HuH-7 (cell line): ENCODE measurements at places on chromosomes 1 and 21.

GRCh38 chr1:93919780-93920179 is 10.6 kb upstream of the GCLM start:
- DNase-seq: no peak

DNA sequence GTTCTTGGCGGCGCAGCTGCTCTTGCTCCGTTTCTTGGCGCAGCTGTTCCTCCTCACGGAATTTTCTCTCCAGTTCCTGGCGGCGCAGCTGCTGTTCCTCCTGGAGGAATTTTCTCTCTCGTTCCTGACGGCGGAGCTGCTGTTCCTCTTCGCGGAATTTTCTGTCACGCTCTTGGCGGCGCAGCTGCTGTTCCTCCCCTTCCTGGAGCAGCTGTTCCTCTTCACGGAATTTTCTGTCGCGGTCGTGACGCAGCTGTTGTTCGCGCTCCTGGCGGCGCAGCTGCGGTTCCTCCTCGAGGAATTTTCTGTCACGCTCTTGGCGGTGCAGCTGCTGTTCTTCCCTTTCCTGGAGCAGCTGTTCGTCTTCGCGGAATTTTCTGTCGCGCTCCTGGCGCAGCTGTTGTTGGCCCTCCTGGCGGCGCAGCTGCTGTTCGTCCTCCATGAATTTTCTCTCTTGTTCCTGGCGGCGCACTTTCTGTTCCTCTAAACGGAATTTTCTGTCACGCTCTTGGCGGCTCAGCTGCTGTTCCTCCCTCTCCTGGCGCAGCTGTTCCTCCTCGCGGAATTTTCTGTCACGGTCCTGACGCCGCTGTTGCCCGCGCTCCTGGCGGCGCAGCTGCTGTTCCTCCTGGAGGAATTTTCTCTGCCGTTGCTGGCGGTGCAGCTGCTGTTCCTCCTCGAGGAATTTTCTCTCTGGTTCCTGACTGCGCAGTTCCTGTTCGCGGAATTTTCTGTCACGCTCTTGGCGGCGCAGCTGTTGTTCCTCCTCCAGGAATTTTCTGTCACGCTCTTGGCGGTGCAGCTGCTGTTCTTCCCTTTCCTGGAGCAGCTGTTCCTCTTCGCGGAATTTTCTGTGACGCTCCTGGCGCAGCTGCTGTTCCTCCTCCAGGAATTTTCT is 7.0 kb downstream of the TCHH start:
- no peak for DNase-seq

GRCh38 chr1:48701445-48701844 is 75.2 kb downstream of the BEND5 start:
- DNase-seq: no peak

DNA sequence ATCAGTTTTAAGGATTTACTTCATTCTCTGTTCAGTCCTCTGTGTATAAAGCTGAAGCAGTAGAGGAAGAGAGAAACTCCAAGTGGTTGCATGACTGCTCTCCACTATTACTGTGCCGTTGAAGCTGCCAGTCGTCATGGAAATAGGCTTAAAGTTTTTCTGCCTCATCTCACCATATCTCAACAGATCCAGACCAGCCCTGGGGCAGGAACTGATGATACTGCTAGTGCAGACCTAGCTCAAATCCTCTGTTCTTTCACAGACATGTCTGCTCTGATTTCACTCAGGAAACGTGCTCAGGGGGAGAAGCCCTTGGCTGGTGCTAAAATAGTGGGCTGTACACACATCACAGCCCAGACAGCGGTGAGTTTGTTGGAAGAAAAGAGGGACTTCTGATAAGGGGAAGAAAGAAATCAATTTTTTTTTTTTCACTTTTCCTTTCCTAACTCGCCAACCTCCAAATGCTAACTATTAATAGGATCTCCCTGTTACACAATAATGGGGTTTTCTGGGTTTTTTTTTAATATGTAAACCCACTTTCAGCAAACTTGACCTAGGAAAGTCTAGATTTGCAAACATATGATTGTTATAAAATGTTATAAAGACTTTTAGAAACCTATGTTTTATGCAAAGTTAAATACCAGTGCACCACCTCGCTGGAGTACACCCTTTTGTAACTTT is 22.2 kb upstream of the STRIP1 start:
- DNase-seq: no peak

- no peak for DNase-seq
Observed at GRCh38 chr1:92136341-92136740, 56.2 kb downstream of the BTBD8 start.

DNA sequence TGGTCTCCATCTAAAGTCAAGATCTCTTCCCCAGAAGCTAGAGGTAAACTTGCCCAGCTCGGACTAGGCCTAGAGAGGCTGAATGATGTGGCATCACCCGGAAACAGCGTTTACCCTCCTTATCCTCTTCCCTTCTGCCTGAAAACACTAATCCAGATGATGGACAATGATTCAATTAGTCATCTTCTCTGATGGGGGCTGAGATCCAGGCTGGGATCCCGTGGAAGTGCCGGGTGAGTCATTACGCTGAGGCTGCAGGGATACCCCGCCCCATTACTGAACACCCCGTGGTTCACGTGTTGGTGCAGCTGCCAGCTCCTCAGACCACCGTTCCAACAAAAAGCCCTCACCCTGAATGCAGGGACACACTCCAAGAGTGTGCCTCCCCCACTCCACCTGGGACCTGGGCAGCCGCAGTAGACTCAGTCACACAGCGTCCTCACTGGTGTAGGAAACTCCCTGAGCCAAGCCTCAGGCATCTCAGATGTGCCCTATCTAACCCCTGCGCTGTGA is 2.0 kb downstream of the S100A6 start:
- no peak for DNase-seq

DNA sequence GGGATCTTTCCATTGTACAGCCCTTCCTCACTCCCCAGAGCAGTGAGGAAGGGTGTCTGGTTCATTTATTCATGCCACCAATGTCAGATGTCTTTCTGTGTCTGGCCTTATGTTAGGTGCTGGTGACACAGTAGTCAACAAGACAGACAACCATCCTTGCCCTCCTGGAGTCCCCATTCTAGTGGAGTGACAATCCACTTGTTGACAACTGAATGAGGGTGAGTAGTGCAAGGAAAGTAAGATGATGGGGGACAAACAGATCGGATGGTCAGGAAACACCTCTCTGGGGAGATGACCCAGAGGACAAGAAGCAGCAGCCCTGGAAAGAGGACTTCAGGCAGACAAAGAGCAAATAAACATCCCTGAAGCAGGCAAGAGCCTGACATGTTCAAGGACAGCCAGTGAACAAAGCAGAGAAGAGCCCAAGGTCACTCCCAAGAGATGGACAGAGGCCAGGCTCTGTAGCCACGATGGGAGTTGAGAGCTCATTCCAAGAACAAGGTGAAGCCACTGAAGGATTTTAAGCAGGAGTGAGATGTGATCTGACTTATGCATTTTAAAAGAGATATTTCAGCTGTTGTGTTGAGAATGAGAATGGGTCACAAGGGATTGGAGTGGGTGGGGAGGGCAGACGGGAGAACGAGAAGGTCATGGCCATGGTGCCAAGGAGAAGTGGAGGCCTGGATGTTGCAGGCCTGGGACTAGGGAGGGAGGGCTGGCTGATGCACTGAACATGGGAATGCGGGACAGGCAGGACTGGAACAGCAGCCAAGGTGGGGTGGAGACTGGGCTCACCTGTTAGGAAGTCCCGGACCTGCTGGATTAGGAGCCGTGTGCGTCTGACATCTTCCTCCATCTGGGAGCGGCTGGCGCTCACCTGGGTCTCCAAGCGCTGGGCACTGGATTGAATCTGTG is 30.2 kb downstream of the LAMB3 start:
- no peak for DNase-seq

GRCh38 chr1:244239261-244239770 is 188.2 kb downstream of the ZBTB18 start:
- DNase-seq: no peak

- no peak for DNase-seq
Observed at GRCh38 chr1:209876078-209876800, 48.5 kb downstream of the UTP25 start.

- no peak for DNase-seq
Observed at GRCh38 chr1:234047123-234047522, 142.6 kb downstream of the SLC35F3 start.
